ENCODE measurements at places on chromosomes 11 and 22.

DNA sequence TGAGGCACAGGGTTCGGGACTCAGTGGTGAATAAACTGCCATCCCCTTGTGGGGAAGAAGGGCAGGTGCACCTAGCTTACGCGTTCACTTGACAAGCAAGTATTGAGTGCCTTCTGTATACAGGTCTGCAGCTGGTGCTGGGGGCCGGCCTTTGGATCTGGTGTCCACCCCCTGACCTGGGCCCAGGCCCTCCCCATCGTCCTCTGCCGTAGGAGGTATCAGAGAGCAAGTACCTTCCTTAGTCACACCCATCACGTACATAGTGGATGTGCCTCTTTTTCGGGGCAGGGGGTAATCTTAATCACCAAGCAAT is 53.3 kb downstream of the SMIM38 start:
- DNase-seq, result no peak

DNA sequence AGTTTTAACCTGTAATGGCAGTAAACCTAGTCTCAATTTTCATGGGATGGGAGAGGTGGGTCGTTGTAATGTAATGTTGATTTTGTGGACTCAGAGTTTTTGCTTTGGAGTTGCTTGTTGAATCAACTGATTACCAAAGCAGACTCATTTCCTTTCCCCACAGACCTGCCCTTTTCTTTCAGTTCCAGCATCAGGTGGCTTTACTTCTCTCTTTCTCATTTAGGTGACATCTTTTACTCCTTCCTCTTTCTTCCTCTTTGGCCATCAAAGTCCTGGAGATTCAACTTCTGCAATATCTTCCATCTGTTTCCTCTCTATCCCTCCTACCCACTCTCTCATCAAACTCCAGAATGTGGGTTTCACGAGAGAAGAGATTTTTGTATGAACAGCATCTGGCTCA is 313.9 kb downstream of the TMEM135 start:
- no peak for DNase-seq

DNA sequence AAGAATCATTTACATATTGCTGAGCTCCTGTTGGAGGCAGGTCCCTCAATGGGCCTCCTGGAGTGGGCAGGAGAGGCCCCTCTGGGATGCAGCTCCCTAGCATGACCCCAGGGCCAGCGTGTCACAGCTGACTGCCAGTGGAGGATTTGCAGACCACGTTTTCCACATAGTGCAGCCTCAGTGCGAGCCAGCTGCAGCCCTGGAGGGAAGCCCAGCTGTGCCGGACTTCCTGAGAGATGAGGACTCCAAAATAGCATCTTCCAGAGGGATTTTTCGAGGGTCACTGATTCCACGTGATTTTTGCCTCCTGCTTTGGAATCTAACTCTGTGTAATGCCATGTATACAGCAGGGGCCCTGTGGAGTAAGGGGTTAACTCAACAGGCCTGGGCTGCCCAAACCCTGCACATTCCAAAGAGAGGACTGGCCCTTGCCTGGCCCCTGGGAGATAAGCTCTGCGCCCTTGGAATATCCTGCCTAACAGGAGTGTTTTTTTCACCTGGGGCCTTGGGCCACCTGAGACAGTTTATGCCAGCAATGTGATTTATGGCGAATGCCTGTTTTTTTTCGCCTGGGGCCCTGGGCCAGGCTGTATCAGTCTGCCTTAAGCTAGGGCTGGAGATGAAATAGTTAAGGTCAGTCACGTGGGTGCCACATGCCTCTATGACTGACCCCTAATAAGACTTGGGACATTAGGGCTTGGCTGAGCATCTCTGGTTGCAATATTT is 47.4 kb downstream of the RPS6KA4 start:
- DNase-seq, result no peak

DNA sequence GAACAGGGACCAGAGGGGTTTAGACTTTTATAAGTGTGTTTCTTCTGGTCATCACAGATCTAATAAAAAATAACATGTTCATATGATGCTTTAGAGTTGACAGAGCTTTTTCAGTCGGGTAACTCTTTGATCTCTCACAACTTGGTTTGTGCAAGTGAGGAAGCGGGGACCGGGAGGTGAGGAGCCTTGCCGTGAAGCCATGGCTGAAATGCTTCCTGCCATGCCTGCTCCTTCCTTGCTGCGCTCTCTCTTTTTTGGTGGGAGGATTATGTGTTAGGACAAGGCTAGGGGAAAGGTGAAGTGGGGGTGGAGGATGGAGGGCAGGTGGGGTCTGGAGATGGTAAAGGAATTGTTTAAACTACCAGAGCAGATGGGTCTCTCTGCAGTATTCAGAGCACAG is 23.8 kb downstream of the TEAD1 start:
- DNase-seq, result no peak

GRCh38 chr22:46297151-46297812 is 612 bp downstream of the GTSE1 start:
- DNase-seq, result peak; percentile 14

GRCh38 chr22:23816156-23816976 is 22.4 kb downstream of the DERL3 start:
- no peak for DNase-seq

GRCh38 chr22:48782811-48783511 is 1044.7 kb downstream of the BRD1 start:
- DNase-seq, result peak; percentile 36

- DNase-seq, result no peak
Measured at GRCh38 chr11:134118006-134118405, 49.1 kb downstream of the JAM3 start.

GRCh38 chr11:67698247-67698646 is 23.8 kb upstream of the ALDH3B2 start:
- DNase-seq, result no peak

DNA sequence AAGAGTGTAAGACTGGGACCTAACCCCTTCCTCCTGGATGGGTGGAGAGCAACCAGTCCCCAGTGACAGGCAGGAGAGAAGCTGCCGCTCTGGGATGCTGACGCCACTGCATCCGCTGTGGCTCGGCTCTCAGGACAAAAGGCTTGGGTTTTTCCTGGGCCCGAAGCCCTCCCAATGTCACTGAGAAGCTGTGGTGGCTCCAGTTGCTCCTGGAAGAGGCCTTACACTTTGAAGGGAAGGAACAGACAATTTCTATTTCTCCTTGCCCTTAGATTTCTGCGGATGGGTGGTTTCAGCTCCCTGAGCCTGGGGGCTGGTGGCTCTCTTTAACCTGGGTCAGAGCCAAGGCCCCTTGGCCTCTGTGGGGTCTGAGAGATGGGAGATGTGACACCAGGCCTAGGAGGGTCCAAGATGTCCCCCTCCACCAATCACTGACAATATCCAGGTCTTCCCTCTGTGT is 21.4 kb downstream of the TPBGL start:
- no peak for DNase-seq

- DNase-seq, result peak; percentile 83
Measured at GRCh38 chr11:133064152-133064877, 468.0 kb downstream of the OPCML start.

DNA sequence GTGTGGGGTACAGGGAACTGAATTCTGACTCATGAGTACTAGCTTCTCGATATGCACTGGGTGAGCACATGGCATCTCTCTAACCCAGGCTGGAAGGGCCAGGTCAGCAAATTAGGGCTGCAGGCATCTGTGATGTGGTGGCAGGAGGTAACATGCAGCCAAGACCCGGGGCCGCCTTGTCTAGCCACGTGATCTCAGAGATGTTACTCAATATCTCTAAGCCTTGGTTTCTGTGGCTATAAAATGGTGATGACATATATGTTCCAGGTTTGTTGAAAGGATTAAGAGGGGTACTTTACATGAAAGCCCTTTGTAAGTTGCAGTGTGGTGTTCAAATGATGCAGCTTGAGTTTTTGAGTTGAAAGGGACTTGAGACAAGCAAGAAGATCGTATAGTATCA is 3.2 kb downstream of the ST14 start:
- no peak for DNase-seq

DNA sequence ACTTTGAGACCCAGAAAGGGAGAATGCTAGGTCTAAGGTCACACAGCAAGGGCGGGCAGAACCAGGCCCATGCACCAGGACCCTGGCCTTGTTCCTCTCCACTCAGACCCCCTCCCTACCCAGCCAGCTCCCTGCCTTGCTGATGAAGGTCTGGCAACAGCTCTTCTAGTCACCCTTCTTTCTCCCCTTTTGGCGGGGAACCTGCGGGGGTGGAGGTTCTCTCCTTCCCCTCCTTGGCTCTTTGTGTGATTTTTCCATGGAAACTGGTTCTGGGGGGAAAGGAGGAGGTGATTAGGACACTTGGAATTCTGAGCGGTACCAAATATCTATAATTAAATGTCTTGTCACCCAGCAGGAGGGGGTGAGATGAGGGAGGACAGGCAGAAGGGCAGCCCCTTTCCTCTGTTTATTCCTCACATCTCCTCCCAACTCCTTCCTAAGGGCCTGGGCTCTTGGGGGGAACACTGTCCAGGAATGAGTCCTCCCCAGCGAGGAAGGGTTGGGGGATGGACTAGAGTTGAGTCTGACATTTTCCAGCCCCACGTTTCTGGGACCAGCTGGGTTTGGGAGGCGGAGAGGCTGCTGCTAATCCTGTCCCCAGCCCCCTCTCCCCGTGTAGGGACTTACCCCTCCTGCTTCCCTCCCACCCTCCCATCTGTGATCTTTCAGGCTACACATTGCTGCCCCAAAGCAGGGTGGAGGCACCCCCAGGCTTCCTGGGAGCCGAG is 7.4 kb downstream of the ARHGEF17 start:
- DNase-seq, result no peak

GRCh38 chr22:39984006-39984405 is 10.7 kb upstream of the FAM83F start:
- no peak for DNase-seq

DNA sequence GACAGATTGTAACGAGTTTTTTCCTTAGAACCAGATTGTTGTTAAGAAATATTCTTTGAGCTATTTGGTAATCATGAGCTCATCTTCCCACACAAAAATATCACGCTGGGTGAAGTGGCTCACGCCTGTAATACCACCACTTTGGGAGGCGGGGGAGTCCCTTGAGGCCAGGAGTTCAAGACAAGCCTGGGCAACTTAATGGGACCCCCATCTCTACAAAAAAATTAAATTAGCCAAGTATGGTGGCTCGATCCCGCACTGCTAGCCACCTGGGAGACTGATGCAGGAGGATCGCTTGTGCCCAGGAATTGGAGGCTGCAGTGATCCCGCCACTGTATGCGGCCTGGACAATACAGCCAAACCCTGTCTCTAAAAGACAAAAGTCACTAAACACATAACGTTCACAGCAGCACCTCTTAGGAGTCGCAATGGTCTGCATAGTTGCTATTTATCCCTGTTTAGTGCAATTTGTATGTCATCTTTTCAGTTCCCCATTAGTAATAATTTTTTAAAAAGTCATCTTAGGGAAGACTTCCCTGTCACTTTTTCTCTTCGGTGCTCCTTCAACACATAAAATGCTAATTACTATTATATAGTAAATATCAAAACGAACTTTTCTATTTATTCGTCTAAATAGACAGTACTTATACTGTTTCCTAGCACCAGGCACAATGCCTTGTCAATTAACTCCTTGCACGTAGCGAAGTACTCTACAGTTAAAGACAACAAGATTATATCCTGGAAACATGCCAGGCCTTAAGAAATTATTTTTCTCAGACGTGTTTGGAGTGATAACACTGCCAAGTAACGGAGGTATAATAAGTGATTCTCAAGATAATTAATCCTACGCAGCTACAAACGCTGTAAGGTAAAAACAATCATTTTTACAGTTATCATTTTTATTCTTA is 1.1 kb downstream of the ST13 start:
- no peak for DNase-seq

DNA sequence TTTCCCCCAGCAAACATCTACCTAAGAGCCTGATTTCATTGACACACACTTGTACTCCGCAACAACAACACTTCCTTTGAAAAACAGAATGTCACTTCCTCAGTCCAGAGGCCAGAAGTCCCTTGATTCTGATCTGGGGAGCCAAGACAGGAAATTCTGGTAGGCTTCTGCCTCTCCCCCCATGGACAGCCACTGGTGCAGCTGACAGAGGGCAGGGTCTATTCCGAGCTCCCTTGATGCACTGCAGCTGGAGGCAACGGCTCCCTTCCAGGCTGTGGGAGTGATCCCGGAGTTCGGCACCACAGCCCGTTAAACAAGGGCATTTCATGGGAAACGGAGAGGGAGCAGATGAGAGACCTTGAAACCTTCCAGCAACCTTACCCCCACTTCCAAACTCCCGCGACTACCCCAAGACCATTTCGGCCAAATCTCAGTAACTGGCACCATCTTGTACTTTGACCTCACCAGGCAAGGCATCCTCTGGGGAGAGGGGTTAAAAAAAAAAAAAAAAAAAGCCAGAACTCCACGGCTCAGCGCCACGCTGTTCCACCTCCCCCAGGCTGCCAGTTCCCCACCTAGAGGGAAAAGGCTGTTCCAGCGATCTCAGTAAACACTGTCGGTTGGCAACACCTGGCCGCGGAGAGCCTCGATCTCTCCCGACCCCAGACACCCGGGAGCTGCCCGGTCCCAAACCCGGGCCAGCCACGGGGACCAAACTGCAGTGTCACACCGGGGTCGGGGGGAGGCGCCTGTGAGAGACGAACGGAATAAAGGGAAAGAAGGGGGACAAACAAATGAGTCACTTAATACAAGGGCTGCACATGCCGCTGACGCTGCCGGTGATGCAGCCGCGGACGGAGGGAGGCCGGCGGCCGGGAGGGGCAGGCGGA is 1.1 kb downstream of the GAB2 start:
- peak; percentile 83 for DNase-seq

DNA sequence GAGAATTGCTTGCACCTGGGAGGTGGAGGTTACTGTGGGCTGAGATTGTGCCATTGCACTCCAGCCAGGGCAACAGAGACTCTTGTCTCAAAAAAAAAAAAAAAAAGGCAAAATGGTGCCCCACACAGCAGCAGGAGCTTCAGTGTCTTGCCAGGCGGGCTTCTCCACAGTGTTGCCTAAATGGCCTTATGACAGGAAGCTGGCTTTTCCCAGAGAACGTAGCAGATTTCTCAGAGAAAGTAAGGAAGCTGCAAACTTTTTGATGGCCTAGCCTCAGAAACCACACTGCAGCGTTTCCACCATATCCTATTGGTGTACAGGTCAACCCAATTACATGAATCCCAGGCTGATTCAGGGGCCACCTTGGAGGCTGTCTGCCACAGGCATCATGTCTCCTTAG is 12.7 kb upstream of the SPDYC start:
- no peak for DNase-seq

- DNase-seq, result no peak
Measured at GRCh38 chr22:45312856-45313255, 3.1 kb downstream of the FAM118A start.

GRCh38 chr22:25922141-25922540 is 180.2 kb downstream of the MYO18B start:
- DNase-seq, result no peak

DNA sequence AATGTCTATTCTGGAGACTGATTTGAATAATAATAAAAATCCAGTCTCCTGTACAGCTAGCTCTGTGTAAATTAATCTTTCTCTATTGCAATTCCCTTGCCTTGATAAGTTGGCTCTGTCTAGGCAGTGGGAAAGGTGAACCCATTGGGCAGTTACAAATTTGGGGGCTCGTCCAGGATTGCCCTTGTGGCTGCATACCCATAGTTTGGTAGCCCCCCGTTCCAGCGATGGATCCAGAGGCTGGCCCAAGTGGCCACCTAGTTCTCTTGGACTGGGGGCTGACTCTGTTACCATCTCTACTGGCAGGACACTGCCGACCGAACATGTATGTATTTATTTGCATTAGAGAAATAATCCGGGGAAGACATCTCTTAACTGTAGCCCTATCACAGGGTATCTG is 326.2 kb upstream of the PDGFD start:
- no peak for DNase-seq
